ENCODE measurements at places on chromosomes 4 and X. TPM values are rescaled to one million over a fixed set of nuclear protein-coding genes. Genes with fewer than 3 reads are reported as not detected.

Gene BMX
- total RNA-seq = not detected

Gene FGF5
- not detected for total RNA-seq

Gene KIAA0232
- 16.7 TPM for total RNA-seq

GRCh38 chr4:105624530-105624929 is 72.1 kb downstream of the ARHGEF38 start:
- no peak for DNase-seq

- no peak for DNase-seq
Measured at GRCh38 chrX:134631426-134632346, 26.6 kb downstream of the PLAC1 start.

DNA sequence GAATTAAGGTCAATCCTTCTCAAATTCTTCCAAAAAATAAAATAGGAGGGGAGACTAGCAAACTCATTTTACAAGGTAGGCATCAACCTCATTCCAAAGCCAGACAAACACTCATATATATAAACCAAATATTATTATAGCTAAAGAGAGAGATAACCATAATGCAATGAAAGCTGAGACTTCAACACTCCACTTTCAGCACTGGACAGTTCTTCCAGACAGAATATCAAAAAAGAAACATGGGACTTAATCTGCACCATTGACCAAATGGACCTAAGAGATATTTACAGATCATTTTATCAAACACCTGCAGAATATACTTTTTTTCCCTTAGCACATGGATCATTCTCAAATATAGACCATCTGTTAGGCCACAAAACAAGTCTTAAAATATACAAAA is 15.5 kb upstream of the EDA2R start:
- DNase-seq = no peak

DNA sequence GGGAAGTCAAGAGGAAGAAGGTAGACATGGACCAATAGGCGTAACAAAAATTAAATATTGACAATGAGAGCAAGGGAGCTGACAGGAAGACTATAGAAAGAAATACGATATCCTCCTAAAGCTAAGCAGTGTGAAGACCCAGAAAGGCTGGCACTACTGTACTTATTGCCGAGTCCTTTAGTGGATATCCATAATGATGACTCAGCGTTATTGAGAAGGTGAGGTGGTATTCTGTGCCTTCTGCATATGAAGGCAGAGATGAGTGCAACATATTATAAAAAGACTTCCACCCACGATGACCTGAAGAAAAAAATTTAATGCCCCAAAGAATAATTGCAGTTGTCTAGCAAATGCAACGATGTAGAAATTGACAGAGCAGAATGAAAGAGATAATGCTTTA is 13.0 kb upstream of the MCF2 start:
- DNase-seq = no peak

Measured in activated CD4-positive, alpha-beta T cell treated with anti-CD3 and anti-CD28 coated beads, Interleukin-2, amount 10 ng/mL, durations not matched to agents 24 days and 14 days (primary cell).